ENCODE measurements at places on chromosomes 6 and 20.
A peak's percentile ranks its signal among the peaks of the same experiment; 100 is the strongest.

DNA sequence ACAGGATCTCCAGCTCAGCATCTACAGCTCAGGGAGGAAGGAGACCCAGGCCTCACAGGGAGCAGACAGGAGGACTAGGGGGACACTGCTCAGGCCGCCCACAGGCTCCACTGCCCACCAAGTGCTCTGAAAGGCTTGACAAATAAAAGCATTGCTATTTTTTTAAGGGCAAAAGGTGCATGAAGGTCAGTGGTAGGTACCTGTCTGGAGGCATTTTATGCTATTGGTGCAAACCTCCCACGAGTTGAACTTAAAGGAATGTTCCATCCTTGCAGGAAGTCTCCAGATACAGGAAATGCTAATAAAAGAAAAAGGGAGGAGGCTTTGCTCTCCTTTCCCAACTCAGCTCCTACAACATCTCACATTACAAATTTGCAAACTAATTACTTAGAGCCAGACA, 228.1 kb downstream of the FOXC1 start:
- DNase-seq: no peak

DNA sequence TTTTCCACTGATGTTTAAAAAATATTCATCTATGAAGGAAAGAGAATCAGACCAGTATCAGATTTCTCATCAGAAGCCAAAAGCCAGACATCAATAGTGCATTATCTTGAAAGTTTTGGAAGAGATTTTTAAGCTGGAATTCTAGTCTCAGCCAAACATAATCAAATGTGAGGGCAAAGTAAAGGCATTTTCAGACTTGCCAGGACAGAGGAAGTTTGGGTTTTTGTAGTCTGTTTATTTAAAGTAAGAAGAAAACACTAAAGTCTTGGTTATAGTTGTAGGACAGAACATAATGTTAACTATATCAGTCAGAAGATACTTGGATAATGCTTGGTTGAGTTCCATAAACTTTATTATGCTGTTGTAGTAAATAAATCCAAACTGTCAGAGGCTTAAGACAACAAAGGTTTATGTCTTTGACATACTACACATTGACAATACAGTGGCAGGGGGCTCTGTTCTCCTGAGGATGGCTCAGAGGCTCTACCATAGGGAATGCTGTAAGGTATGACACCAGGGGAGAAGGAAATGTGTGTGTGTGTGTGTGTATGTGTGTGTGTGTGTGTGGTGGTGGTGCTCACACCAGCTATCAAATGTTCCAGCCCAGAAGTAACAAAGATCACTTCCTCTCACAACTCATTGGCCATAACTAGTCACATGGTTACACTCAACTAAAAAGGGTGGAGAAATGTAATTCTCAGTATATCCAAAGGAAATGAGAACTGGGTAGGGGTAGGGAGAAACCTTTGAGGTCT, 26.7 kb upstream of the YWHAB start:
- DNase-seq: no peak

- DNase-seq: no peak
These were observed 49.3 kb upstream of the NNAT start for GRCh38 chr20:37471741-37472235.

- DNase-seq: no peak
These were observed 156.2 kb downstream of the BTBD9 start for GRCh38 chr6:38483526-38483925.

DNA sequence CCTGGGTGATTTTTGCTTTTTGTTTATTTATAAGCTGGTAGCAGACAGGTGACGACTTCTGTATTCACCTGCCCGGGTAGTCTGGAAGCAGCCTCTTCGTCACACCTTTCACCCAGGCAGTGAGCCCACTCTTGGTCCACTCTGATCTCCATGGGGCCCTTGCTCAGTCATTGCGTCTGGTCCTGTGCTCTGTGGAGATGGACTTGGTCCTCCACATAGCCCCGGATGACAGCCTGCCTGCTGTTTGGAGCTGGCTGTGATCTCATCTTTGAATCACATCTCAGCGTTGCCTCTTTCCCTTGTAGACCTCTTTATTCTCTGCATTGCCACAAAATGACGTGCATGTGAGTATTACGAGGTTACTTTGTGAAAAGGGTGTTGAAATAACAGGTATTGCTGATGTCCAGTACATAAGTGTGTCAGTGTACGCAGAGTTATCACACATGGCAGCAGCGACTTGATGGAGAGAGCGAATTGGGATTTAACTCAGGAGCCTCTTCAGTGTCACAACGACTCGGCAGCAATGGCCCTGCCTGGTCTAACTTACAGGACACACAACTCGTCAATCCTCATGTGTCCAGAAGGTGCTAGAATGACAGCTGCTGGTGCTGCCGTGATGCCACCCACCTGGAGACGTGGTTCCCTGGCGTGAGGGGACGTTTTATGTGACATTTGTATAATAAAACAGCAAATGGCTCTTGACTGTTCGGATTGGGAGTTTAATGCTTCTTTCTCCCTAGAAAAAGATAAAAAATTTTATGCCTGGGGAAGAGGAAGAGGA, 24.2 kb upstream of the FRMD1 start:
- no peak for DNase-seq

DNA sequence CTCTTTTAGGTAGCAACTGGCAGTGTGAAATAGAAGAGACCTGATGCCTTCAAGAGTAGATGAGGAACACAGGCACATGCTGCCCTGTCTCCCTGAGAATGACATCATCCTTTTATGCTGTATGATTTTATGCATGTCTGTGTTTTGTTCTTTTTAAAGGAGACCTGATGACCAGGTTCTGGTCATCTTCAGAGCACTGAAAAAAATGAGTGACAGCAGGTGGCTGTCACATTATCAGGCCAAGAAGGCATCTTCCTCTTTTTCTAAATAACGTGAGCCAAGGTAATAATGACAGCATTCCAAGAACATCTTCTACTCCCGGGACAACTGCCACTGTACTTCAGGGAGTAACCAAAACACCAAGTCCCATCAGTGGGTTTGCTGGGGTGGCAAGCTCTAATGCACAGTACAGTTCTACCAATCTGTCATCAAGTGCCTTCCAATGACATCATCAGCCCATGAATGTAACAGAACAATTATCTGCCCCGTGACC, 28.9 kb downstream of the CNKSR3 start:
- no peak for DNase-seq

DNA sequence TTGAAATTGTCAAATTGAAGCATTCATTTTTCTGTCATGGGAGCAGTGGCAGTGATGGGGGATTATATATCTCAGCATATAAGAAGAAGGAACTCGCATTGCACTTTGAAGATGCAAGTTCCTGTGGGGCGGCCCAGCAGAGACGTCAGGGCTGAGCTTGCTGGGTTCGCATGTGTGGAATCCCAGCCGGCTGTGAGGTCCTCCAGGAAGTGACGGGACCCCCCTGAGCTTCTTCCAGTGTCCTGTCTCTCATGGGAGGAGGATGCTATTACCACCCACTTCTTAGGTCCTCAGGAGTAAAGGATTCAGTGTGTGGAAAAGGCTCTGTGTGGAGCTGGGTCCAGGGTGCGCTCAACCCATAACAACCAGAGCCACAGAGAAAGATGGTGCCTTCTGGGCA, 201.2 kb downstream of the CDH4 start:
- no peak for DNase-seq

DNA sequence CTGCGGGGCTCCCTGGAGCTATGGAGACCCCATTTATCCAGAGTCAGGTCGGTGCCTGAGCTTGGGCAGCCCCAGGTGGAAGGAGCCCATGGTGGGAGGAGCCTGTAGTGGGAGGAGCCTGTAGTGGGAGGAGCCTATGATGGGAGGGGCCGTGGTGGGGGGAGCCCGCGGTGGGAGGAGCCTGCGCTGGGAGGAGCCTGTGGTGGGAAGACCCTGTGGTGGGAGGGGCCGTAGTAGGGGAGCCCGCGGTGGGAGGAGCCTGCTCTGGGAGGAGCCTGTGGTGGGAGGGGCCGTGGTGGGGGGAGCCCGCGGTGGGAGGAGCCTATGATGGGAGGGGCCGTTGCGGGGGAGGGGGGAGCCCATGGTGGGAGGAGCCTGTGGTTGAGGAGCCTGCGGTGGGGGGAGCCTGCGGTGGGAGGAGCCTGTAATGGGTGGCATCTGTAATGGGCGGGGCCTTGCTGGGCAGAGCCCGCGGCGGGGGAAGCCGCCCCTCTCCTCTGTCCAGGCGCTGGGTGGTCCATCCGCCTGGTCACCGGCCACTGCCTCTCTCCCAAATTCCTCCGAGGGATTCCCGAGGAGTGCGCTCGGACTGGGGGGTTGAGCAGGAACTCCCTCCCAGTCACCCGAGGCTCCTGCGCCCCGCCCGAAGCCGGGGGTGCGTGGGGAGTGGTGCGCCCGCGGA, 567 bp upstream of the FNDC11 start:
- peak; percentile 88 for DNase-seq

DNA sequence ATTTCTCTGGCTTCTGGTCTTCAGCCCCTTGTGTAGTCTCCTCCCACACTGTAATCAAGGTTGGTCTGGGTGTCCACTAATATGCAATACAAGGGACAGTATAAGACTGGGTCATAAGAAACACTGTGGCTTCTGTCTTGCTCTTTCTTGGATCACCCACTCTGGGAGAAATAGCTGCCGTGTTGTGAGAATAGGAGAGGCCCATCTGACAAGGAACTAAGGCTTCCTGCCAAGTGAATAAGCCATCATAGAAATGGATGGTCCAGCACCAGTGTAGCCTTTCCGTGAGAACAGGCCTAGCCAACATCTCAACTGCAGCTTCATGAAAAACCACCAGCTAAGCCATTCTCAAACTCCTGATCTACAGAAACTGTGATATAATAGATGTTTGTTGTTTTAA, 23.3 kb downstream of the BAG2 start:
- no peak for DNase-seq

DNA sequence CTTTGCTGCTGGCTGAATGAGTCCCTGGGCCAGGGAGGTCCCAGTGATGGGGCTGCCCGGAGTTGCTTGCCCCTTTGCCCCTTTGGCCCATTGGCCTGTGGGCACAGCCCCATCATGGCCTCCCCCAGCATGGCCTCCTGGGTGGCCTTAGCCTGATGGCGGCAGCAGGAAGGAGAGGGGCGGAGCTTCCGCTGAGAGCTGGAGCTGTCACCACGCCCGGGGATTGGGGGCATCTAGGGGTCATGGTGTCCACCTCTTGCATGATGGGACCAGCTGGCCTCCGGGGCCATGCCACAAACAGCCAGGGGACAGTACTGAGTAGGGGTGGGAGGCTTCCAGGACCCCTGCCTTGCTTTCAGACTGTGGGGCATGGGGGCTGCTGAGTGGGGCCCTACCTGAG, 31.5 kb upstream of the GATA5 start:
- no peak for DNase-seq

GRCh38 chr6:82525775-82526495, 162.3 kb downstream of the TPBG start:
- DNase-seq: peak; percentile 76

GRCh38 chr20:3074812-3075211, 3.4 kb downstream of the OXT start:
- DNase-seq: peak; percentile 40

DNA sequence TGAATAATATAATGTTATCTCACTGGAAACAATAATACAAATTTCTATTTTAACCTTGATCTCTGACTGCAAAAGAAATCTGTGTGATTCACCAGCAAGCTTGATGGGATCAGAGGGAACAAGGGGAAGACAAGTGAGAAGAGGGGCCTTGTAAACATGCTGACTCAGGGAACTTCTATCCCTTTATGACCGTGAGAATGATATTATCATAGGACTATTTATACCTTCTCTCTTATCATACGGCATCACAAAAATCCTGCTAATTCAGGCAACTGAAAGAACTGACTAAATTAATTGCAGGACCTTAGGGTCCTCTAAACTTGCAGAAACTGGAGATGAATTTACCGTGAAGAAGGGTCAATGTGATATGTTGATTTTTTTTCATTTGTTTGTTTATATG, 173.3 kb downstream of the PTPRK start:
- no peak for DNase-seq

GRCh38 chr20:44734938-44735337, 10.7 kb upstream of the KCNK15 start:
- no peak for DNase-seq

GRCh38 chr6:139699335-139699734, 324.9 kb upstream of the CITED2 start:
- DNase-seq: no peak

- no peak for DNase-seq
These were observed 1.7 kb upstream of the TOMM34 start for GRCh38 chr20:44961870-44962267.

DNA sequence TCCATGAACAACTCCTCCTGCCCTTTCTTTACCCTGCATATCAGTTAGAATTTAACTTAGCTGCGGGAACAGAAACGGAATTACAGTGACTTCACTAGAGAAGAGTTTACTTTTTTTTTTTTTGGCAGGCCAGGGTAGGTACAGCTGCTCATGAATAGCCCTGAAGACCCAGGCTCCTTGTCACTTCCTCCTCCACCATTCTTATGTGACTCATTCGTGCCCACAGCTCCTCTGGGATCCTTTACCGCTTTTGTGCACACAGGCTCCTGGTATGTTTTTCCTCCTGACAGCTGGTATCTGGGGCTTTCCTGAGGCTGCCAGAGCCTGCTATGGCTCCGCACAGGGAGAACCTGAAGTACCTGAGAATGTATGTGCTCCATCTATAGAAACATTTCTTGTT, 3.9 kb upstream of the KCNS1 start:
- DNase-seq: no peak

- no peak for DNase-seq
These were observed 109.4 kb upstream of the GRIK2 start for GRCh38 chr6:101284131-101284530.

DNA sequence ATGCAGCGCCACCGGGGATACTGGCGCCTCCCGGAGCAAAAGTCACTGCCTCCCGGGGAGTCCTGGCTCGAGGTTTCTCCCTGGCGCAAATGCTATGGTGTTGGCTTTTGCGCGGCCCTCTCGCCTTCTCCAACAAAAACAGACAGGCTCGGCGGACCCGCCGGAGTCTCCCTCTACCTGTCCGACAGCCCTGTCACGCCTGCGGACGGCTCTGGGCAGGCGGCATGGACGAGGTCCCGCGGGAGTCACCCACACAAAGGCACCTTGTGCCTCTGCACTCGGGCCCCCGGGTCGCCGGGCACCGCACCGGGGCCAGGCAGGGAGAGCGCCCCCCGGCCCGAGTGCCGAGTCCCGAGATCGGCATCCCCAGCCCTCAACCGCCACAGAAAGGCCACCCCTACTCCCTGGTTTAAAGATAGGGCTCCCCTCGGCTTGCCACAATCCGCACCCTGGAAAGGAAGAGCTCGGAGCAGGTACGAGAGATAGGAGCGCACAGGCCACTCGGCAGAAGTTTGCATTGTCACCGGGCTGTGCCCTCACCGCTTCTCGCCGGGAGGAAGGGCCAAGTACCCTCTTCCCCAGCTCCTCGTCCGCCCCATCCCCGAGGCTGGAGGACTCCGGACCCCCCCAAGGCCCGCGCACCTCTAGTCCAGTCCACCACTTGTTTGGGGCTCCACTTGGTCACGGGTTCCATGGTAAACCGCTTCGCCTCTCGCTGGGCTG, 903 bp downstream of the CNKSR3 start:
- DNase-seq: no peak

- DNase-seq: no peak
These were observed 609 bp downstream of the PGM3 start for GRCh38 chr6:83192456-83192855.
